ENCODE measurements at places on chromosomes 3 and 15.

GRCh38 chr3:139746481-139746880, 68.7 kb upstream of the NMNAT3 start:
- no peaks in the 10 kb centered on the region for H3K36me3 ChIP-seq
- no peaks in the 10 kb centered on the region for H3K27me3 ChIP-seq

DNA sequence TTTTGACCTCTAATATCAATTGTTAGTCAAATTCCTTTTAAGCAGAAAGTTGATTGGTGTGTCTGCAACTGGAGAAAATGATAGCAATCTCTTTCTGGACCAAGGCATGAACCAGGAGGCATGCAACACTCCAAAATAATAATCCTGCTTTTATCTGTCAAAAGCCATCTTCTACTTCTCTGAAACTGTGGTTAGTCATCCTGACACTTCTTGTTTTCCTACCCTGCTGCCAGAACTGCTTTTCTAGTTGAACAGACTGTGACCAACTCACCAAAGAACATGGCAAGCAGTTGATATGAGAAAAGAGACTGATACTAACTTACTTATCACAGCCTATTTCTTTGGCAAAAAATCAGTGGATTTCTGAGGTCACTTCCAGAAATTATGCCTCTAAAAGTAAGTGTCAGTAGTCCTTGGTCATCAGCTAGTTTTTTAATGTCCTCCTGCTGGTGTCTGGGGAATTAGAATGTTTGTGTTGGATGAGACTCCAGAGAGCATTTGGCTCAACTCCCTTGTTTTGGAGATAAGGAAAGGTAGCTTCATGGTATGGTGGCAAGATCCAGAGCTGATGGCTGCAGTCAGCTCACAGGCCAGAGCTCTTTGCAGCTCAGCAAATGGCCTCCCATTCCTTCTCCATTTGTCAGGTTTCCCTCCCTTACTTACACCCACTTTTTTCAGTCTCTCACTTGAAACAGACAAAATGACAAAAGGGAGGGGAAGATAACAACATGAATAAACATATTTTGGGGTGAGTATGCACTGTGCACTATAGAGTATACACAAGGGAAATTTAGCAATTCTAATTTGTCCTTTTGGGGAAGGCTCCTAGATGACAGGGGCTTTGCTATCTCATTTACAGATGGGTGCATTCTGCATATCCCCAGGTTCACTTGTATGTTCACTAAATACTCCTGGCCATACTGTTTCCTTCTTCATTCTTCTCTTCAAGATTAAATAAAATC, 7.0 kb downstream of the CRYGS start:
- no peak overlapping the region for H3K4me3 ChIP-seq
- H3K4me1 ChIP-seq = peaks cover 19% of the 10 kb centered on the region
- peaks cover 3% of the 10 kb centered on the region for H3K36me3 ChIP-seq
- no peak overlapping the region for H3K27ac ChIP-seq

- no peak overlapping the region for H3K27ac ChIP-seq
- no peaks in the 10 kb centered on the region for H3K36me3 ChIP-seq
- no peak overlapping the region for H3K4me3 ChIP-seq
- DNase-seq = no peak
Measured at GRCh38 chr3:42999212-42999611, 20.1 kb downstream of the GASK1A start.

- no peaks in the 10 kb centered on the region for H3K4me1 ChIP-seq
- peaks cover 24% of the 10 kb centered on the region for H3K36me3 ChIP-seq
- H3K4me3 ChIP-seq = no peak overlapping the region
- H3K27me3 ChIP-seq = no peaks in the 10 kb centered on the region
Measured at GRCh38 chr3:25610167-25610566, 54.5 kb downstream of the TOP2B start.

DNA sequence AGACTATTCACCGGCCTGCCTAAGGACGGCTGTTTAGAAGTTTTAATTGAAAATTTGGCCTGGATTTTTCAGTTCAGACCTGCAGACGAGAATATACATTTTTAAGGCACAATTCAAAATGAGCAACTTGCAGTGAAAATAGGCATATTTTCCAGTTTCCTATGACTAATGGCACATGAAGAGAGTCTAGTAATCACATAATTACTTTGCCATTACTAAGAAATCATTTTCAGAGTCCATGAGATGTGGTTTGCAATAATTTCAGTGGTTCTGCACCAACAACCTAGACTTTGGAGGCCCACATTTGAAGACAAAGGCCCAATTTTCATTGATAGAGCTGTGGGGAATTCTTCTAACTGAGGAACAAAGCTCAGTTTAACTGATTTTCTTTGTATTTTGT, 205.3 kb downstream of the SOX2 start:
- H3K4me1 ChIP-seq = no peaks in the 10 kb centered on the region
- no peaks in the 10 kb centered on the region for H3K36me3 ChIP-seq
- no peak for DNase-seq
- H3K27me3 ChIP-seq = no peaks in the 10 kb centered on the region

GRCh38 chr3:139101396-139101795, 56.7 kb upstream of the PRR23C start:
- no peaks in the 10 kb centered on the region for H3K27me3 ChIP-seq
- no peak for DNase-seq
- no peak overlapping the region for H3K27ac ChIP-seq
- no peak overlapping the region for H3K4me3 ChIP-seq
- H3K36me3 ChIP-seq = no peaks in the 10 kb centered on the region

DNA sequence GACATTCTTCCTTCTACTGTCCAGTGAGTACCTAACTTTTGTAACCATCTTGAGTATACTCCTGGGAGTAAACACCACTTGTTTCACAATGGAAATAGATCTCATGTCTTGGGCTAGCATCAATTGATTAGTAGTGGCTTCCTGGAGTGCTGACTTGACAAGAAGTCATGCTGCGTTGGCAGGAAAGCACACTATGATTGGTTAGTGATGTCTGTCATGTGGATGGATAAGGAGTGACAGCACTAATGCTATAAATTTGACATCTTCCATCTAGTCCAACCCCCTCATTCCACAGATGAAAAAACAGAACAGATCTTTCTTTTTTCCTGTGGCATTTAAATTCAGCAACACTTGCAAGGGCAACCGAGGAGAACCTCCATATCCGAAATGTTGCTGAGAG, 47.6 kb upstream of the PRICKLE2 start:
- DNase-seq = no peak
- H3K4me3 ChIP-seq = no peak overlapping the region
- no peaks in the 10 kb centered on the region for H3K4me1 ChIP-seq
- no peaks in the 10 kb centered on the region for H3K36me3 ChIP-seq
- no peak overlapping the region for H3K27ac ChIP-seq

DNA sequence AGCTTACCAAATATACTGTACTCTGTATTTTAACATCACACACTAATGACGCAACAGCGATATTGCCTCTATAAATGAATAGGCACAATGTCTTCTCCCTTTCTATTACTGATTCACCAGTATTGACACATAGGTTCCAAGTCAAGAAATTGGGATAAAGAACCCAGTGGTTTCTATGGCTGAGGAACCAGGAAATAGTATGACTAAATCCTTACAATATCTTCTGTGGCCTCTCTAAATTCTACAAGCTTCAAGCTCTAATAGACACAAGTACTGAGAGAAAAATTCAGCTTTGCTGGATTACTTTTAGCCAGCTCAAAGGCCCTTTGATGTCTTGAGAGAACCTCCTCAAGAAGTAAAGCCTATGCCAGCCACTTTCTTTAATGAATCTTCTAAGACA, 162.5 kb downstream of the DPH6 start:
- H3K4me3 ChIP-seq = no peak overlapping the region
- DNase-seq = no peak
- no peak overlapping the region for H3K27ac ChIP-seq
- H3K27me3 ChIP-seq = no peaks in the 10 kb centered on the region
- no peaks in the 10 kb centered on the region for H3K4me1 ChIP-seq
- H3K36me3 ChIP-seq = no peaks in the 10 kb centered on the region

DNA sequence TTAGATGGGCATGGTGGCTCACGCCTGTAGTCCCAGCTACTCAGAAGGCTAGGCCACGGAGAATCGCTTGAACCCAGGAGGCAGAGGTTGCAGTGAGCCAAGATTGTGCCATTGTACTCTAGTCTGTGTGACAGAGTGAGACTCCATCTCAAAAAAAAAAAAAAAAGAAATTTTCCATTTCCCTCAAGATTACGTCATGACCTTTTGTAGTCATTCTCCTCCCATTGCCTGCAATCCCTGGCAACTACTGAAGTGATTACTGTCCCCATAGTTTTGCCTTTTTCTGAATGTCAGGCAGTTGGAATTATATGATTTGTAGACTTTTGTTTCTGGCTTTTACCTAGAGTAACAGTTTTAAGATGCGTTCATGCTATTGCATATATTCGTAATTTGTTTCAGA, 28.0 kb downstream of the WDR76 start:
- DNase-seq = no peak
- H3K4me3 ChIP-seq = no peak overlapping the region
- H3K27me3 ChIP-seq = no peaks in the 10 kb centered on the region
- peaks cover 32% of the 10 kb centered on the region for H3K36me3 ChIP-seq

DNA sequence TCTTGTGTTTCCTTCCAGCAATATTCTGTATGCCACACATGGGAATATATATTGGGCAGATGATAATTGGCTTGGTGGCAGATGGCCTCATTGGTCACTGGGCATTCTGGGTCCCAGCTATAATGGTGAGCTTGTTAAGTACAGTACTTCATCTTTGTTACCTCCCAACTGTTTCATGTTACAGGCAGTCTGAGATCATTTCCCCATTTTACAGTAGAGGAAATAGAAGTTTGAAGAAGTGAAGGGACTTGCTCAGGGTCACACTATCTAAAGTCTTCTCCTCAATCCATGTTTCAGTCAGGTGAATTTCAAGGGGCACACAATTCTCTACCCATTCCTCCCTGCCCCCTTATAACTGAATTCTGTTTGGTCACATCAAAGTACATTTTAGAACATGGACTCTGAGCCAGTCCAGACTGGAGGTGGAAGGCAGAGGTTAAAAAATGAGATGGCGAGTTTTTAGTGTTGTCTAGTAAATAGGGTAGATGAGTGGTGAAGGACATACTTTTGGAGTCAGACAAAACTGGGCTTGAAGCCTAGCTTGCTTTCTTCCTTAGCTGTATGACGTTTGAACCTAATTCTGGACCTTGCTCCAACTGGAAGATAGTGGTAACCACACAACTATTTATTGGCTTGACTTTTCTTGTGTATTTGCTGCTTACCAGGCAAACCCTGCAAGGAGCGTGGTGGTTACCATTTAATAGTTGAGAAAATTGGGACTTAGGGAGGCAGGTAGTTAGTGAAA, 2.5 kb downstream of the EEFSEC start:
- H3K36me3 ChIP-seq = no peaks in the 10 kb centered on the region
- peaks cover 11% of the 10 kb centered on the region for H3K4me1 ChIP-seq
- no peaks in the 10 kb centered on the region for H3K27me3 ChIP-seq
- no peak overlapping the region for H3K27ac ChIP-seq
